ENCODE measurements at places on chromosomes 11 and 22.

GRCh38 chr22:19766511-19767426 lies 6.2 kb downstream of the TBX1 start:
- no peak for DNase-seq

DNA sequence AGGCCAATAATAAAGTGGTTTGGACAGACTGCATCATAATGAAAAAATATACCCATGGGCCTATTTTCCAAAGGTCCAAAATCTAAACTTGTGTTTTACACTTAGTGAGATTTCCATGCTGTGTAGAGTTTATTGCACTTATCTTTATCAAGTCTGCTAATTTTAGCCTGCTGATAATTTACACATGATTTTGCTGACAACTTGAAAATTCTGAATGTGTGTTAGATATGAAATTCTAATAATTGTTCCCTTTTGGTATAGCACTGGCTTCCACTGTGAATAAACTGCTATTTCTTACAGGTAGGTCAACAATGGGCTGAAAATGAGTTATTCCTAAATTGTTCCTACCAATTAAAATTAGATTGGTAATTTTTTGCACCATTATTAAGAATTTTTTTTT lies 589.1 kb upstream of the ANO3 start:
- DNase-seq = no peak

GRCh38 chr11:13073119-13073981 lies 64.2 kb downstream of the RASSF10 start:
- no peak for DNase-seq

DNA sequence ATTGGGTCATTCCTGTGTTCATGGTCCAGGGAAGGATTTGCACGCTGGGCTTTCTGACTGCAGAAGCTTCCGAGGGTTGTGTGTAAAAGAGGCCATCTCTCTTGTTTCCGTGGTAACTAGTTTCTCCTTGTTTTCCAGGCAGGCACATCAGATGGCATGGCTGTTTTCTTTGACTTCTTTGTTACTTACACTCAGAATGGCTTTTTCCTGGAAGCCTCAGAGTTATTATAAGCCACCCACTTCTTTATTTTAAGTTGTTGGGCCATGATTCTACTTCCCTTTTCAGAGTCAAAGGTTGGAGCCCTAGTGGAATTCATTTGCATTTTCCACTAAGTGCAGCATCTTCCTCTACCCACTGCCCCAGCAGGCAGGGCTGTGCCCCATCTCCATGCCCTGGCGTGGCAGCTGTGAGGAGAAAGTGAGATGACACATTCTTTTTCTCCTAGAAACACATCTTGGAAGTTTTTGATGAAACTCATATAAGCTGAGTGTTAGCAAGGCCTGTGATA lies 94.9 kb downstream of the PRR5L start:
- DNase-seq = no peak

- no peak for DNase-seq
Measured at GRCh38 chr11:64772303-64773018, 5.9 kb downstream of the SF1 start.

DNA sequence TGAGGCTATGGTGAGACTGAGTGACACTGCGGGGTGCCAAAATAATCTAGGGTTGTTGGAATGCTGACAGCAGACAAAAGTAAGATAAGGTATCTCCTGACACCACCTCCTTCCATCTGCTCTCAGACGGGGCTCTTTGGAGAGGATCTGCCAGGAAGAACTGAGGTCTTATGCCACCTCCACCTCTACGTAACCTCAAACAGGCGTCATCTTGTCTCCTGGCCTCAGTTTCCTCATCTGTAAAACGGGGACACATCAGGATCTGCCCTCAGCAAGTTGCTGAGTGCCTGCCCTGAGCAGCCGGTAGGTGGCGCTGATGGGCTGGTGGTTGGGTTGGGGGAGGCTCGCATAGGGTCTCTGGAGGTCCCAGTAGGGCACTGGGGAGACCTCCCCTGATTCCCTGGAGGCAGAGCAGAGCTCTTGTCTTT lies 1.7 kb upstream of the MYEOV start:
- no peak for DNase-seq

DNA sequence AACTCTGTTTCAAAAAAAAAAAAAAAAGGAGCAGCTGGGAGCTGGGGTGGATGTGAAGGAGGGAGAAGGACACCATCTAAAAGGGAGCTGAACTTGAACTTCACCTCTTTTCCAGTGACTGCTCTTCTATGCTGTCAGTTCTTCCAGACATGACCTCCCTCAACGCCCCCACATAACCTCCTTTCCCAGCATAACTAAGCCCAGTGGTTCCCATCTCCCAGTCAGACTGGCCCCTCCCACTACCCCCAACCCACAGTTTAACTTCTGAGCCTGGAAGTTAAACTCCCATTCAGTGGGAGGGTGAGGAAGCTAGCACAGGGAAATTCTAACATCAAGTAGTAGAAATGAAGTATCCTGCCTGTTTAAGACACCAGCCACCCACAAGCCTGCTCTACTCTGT lies 1.8 kb downstream of the ARHGAP1 start:
- no peak for DNase-seq

DNA sequence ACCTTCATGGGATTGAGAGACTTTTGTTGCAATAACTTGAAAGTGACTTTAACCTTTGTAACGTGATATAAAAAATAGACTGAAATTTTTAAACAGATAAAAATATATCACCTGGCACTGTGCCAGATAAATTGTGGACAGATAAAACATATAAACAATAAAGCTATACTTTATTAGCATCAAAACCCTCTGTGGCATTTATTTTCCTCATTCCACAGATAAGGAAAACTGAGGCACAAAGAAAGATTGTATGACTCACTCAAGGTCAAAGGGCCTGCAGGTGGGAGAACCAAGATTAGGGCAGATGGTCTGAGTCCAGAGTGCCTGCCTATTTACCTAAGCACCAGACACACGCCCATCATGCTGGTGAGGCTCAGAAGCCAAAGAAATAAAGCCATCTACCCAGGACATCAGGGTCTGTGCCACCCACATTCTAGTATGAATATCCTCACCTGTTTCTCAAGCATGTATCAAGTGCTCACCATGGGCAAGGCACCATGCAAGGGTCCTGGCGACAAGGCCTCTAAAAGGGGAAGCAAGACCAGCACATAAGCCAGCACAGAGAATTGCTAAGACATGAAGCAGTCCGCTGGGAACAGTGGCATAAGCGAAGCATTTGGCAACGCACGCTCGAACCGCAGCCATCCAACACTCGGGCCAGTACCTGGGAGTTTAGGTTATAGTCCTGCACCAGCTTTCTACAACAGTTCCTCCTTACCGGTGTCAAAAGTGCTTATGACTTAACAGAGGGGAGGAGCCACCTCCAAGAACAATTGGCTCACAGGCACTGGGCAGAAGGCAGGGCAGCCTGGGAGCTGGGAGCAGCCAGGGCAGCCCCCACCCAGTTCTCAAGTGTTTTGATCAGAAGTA lies 17.6 kb downstream of the MYH9 start:
- no peak for DNase-seq

- no peak for DNase-seq
Measured at GRCh38 chr22:28937206-28938025, 54.0 kb downstream of the ZNRF3 start.

DNA sequence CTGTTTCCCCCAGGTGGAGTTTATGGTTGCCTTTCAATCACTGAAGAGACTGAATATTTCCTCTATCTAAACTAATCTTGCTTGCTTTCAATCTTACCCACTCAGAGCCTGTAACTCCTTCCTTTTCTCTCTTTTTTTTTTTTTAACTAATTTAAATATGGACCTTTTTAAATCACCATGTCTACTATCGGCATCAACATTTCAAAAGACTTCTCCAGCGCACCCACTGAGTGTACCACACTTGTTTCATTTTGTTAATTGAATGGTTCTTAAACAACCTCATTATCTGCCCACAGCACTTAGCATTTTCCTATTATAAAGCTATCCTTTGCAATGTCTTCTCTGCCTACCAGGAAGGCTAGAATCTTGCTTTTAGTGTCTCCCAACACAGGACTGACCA lies 1212.5 kb downstream of the LRRC4C start:
- DNase-seq = no peak

- DNase-seq = no peak
Measured at GRCh38 chr11:92838759-92839310, 130.6 kb upstream of the MTNR1B start.

DNA sequence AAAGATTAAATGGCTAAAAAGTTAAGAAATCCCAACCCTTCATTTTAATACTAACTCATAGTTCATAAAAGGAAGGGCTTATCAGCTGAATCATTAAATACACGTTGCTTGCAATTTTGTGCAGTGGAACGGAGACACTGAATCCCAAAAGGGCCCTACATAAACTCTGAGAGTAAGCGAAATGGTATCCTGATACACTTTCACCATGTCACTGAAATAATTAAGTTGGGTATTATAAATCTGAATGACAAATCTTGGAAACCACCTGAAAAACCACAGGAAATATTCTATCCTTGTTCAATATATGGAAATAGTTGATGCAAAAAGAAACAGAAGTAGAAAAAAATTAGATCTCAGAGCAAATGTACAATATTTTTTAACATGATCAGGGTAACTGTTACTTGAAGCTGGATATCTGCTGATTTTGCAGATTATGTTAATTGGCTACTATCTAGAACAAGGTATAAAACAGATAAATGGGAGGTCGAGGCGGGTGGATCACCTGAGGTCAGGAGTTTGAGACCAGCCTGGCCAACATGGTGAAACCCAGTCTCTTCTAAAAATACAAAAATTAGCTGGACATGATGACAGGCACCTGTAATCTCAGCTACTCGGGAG lies 55.1 kb downstream of the MAML2 start:
- DNase-seq = no peak

- DNase-seq = no peak
Measured at GRCh38 chr22:39136317-39136716, 16.2 kb downstream of the CBX7 start.

DNA sequence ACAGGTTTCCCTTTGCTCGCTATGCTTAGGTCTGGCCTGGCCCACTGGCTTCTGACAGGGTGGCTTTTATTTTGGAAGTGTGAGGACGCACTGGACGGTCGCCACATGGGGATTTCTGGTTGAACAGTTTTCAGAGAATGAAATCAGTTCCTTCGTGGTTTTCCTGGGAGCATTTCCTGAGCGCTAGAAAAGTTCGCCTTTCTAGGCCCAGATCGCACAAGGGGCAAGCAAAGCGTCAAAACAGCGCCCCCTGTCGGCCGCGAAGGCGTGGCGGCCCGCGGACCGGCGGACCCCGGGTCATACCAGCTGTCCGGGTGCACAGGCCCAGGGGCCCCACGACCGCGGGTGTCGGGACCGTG lies 12.7 kb upstream of the CYP2R1 start:
- DNase-seq = no peak

- no peak for DNase-seq
Measured at GRCh38 chr11:86172894-86173293, 71.7 kb upstream of the EED start.

DNA sequence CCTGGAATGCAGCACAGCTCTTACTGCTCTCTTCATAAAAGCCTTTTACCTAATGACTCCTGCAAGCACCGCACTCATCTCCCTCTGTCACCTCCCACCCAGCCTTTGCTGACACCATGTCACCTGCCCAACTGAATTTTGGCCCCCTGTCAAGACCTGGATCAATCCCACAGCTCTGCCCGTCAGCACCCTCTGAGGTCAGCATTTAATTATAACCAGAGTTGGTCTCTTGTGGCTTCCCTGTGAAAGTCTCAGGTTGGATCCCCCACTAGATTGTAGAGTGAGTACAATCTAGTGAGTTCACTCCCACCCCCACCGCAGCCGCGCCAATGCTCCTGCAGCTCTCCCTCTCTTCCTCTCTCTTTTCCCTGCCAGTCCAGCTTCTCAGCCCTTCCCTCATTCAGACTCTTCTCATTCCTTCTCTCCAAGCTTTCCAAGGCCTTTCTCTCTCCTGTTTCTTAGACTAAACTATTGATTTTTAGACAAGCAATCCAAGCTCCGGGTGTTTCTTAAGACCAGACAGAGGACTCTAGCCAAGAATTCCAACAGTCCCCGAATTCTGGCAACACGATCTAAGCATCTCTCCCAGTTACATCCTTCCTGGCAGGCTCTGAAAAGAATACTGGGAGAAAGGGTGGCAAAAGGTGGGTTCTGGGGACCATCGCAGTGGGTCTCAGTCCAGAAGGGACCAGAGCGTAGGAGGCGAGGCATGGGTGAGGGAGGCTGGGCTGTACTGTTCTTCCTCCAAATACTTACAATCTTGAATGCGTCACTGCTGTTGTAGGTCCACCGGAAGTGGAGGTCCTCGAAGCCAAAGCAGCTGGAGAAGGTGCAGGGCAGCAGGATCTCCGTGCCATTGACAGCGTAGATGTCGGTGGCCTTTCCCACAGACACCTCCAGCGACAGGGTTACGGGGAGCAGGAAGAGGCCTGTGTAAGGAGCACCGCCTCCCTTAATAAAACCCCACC lies 8.0 kb downstream of the SCN4B start:
- DNase-seq = no peak

- no peak for DNase-seq
Measured at GRCh38 chr22:46958658-46959057, 196.2 kb downstream of the TBC1D22A start.

DNA sequence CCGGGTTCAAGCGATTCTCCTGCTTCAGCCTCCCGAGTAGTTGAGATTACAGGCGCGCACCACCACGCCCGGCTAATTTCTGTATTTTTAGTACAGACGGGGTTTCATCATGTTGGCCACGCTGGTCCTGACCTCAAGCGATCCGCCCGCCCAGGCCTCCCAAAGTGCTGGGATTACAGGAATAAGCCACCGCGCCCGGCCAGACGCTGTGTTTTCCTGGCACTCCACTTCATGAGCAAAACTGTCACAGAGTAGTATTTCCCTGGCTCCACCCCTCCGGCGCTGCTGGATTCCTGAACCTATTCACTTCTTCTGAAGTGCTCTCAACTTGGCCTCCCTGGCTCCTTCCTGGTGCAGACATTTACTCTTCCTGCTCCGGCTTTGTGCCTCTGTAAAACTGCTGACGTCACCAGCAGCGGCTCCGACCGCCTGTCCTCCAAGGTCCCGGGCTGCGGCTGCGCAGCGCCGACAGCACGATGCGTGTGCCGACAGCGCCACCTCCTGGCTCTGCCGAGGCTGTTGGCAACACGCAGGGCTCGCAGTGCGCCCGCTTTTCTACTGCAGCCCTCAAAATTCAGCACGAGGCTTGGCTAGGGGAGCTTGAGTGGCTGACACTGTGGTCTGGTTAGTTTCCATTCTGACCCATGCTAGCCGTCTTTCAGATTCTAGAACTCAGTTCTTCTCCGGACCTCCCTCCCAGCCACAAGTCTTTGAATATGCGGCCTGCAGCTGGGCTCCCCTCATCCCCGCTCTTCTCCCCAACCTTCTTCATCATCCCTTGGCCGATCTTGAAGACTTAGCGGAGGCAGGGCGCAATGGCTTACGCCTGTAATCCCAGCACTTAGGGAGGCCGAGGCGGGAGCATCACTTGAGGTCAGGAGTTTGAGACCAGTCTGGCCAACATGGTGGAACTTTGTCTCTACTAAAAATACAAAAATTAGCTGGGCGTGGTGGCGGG lies 36.6 kb downstream of the APOL3 start:
- DNase-seq = peak; percentile 89

- DNase-seq = no peak
Measured at GRCh38 chr22:20139391-20140106, 7.9 kb downstream of the ZDHHC8 start.

- DNase-seq = no peak
Measured at GRCh38 chr11:14424096-14424495, 65.1 kb upstream of the RRAS2 start.

GRCh38 chr11:59716051-59716450 lies 2.4 kb upstream of the OR10V1 start:
- no peak for DNase-seq
